Tibial nerve (tissue), 4 donors: ENCODE measurements at places on chromosomes 12 and 14.

DNA sequence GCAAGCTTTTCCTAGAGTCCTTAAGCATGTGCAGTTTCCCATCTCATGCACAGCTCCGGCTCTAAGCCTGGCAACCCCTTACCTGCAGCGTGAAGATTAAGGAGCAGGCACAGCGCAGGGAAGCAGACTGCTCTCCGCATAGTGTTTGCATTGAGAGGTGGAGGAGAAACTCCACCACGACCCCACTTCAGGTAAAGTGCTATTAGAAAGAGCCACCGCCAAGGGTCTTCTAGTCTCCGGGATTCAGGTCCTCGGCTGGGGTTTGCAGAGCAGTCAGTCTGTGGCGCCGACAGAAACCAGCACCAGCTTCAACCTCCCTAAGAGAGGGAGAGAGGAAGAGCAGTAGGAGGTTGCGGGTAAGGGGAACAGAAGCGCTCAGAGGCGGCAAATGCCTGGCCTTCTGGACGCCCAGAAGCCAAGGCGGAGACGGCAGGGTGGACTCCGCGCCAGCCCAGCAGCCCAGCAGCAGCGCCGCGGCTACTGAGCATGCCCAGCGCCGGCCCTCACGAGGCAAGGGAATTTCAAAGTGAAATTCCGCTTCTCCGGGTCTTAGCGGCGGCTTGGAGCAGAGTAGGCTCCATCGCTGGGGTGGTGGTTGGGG lies at the start of gene PTPRR:
PTPRR (minus strand) TSS at position 488 of the 601 bp plus-strand sequence; CDS start at position 140, 348 bp downstream.
- DNase-seq = no peak
- H3K36me3 ChIP-seq = no peaks in the 10 kb centered on the region
- no peaks in the 10 kb centered on the region for H3K4me1 ChIP-seq
- H3K4me3 ChIP-seq = peak within 1 kb of the TSS; percentile 8
- peaks cover 23% of the 10 kb centered on the region for H3K27me3 ChIP-seq
- H3K27ac ChIP-seq = no peak within 1 kb of the TSS

DNA sequence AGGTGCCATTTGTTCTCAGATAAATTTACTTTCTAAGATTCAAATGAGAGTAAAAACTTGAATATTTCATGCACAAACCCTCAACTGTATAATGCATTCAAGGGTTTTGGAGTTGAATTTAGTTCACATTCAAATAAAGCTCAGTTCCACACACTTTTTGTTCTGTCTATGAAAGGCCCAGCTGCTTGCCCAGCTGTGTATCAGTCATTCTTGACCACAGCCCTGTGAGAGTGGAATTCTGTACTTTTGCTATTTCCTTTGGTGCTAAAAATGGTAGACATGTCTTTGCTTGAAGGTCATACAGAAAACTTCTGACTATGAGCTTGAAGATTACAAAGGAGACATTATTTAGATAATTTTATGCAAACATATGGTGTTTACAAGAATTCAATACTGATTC lies 110.4 kb downstream of the KCNC2 start:
- H3K27me3 ChIP-seq = no peaks in the 10 kb centered on the region
- H3K27ac ChIP-seq = no peak overlapping the region
- no peaks in the 10 kb centered on the region for H3K36me3 ChIP-seq
- H3K4me3 ChIP-seq = no peak overlapping the region
- H3K4me1 ChIP-seq = no peaks in the 10 kb centered on the region

DNA sequence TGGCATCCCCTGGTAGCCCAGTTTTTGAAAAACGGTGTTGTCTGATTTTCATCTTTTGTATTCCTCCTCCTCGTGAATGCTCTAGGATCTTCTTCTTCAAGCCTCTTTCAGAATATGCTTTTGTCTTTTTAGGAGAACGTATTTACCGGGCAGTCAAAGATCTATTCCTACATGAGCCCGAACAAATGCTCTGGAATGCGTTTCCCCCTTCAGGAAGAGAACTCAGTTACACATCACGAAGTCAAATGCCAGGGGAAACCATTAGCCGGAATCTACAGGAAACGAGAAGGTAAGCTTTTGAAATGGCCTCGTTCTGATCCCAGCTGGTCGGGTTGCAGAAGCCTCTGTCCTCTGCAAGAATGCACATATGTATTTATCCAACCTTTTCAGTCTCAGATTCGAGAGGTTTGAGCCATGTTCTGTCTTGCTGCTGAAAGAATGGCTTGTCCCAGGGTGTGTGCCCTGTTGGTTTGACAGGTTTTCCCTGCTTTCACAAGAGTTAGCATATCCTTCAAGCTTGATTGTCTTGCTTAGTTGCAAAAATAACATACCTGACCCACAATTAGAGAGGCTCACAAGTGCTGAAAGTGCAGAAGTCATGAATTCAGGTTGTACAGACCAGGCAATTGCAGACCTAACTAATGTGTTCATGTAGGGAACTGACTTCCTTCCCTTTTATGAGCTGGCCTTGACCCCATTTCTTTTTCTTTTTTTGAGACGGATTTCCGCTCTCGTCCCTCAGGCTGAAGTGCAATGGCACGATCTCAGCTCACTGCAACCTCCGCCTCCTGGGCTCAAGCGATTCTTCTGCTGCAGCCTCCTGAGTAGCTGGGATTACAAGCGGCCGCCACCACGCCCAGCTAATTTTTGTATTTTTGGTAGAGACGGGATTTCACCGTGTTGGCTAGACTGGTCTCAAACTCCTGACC lies 6.8 kb downstream of the KMT5A start:
- DNase-seq = no peak
- peaks cover 52% of the 10 kb centered on the region for H3K36me3 ChIP-seq
- H3K27ac ChIP-seq = peak overlapping the region; percentile 77
- peak overlapping the region; percentile 76 for H3K4me3 ChIP-seq
- H3K27me3 ChIP-seq = no peaks in the 10 kb centered on the region
- peaks cover 9% of the 10 kb centered on the region for H3K4me1 ChIP-seq

DNA sequence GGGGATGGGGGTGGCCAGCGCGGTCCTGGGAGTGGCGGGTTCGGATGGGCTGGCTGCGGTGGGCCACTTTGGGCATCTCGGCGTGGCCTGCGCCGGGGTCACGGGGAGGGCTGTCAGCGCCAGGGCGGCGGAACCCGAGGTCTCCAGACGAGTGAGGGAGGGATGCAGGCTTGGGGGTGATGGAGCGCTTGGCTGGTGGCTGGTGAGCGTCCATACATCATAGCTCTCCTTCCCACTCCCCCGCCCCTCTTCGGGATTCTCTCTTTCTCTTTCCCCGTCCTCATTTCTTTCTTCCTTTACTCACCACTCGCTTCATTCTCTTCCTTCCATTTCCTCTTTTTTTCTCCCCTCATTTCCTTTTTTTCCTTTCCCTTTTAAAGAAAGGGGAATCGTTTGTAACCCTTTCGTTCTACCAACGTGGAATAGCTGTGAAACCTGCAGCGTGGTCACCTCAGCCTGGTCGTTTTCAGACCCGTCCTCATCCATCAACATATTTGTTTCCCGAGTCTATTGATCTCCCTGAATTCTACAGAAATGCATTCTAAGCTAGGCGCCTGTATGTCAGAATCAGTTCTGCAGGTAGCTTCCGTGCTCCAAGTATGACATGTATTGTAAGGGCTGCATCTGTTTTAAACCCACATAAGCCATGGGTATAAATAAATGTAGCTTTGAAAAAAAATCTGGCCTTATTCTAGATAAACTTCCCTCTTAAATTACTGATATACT lies 260.3 kb upstream of the E2F7 start:
- peak overlapping the region; percentile 45 for H3K27ac ChIP-seq
- no peaks in the 10 kb centered on the region for H3K36me3 ChIP-seq
- no peak for DNase-seq

DNA sequence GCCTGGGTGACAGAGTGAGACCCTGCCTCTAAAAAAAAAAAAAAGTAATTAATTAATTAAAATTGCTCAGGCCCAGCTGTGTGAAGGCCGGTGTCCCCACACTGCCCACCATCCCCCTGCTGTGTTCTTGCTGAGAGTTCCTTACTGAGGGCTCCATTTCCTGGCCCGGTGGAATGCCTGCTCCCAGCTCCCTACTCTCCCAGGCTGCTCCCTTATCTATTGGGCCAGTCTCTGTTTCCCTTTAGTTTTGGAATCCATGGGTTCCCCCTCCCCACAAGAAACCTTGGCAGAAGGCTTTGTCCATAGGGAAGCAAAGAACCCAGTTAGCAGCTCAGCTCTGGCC lies 19.0 kb downstream of the MLXIP start:
- H3K27me3 ChIP-seq = no peaks in the 10 kb centered on the region
- no peak for DNase-seq
- peaks cover 44% of the 10 kb centered on the region for H3K4me1 ChIP-seq
- H3K27ac ChIP-seq = peak overlapping the region; percentile 46
- no peaks in the 10 kb centered on the region for H3K36me3 ChIP-seq

DNA sequence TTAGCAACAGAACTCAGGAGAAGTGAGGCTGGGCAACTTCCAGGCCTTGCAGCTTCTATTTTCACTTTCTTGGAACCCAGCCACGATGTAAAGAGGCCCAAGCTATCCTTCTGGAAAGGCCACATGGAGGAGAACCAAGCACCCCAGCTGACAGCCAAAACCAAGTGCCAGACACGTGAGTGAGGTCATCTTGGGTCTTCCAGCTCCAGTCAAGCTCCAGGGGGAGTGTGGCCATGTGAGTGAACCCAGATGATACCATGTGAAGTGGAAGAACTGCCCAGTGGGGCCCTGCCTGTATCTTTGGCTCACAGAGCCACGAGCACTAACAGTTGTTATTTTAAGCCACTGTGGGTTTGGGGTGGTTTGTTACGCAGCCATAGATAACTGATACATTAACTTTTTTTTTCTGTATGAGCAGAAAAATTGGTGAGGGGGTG lies 126.8 kb upstream of the MAP1LC3B2 start:
- H3K4me1 ChIP-seq = peaks cover 4% of the 10 kb centered on the region
- no peaks in the 10 kb centered on the region for H3K36me3 ChIP-seq
- H3K4me3 ChIP-seq = no peak overlapping the region
- no peak for DNase-seq
- H3K27me3 ChIP-seq = no peaks in the 10 kb centered on the region
- no peak overlapping the region for H3K27ac ChIP-seq

DNA sequence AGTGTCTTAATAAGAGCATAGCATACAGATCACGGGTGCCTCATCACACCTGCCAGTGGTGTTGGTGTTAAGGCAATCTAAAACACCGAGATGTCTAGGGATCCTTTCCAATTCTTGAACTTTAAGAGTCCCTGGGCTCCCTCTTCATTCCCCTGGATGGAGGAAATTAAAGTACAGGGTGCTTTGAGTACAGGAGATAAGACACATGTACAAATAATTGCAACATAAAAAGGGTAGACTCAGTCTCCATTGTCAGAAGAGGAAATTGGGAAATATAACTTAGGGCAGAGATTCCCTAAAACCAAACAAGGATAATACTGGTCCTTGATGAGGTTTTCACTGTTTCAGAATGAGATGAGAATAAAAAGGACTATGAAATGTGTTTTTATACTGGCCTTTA lies 34.9 kb downstream of the SCFD1 start:
- H3K4me3 ChIP-seq = no peak overlapping the region
- no peak overlapping the region for H3K27ac ChIP-seq
- H3K4me1 ChIP-seq = no peaks in the 10 kb centered on the region
- no peak for DNase-seq
- H3K36me3 ChIP-seq = no peaks in the 10 kb centered on the region
- no peaks in the 10 kb centered on the region for H3K27me3 ChIP-seq

DNA sequence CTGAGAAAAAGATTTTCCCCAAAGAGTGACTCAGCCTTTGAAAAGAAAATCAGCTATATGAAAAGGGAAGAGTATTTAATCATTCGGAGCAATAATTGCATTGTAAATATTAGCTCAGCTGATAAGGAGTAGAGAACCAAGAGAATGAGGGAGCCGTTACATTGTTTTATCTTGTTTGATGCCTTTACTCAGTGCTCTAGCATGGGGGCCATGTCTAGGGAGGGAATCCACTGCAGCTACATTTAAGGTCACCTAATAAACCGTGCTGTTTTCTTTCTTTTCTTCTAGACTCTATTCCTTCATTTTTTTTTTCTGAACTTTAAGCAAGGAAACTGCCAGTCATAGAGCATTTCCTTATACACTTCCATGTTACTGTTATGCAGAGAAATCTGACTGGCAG lies 447.0 kb downstream of the DIO2 start:
- H3K4me3 ChIP-seq = no peak overlapping the region
- no peaks in the 10 kb centered on the region for H3K4me1 ChIP-seq
- H3K27me3 ChIP-seq = no peaks in the 10 kb centered on the region
- H3K27ac ChIP-seq = no peak overlapping the region
- no peaks in the 10 kb centered on the region for H3K36me3 ChIP-seq

GRCh38 chr12:67742461-67742860 lies 93.9 kb downstream of the DYRK2 start:
- no peak overlapping the region for H3K4me3 ChIP-seq
- no peaks in the 10 kb centered on the region for H3K4me1 ChIP-seq
- H3K36me3 ChIP-seq = no peaks in the 10 kb centered on the region
- DNase-seq = no peak
